NCI-H187 (cell line): ENCODE measurements at places on chromosomes 6 and 20.

DNA sequence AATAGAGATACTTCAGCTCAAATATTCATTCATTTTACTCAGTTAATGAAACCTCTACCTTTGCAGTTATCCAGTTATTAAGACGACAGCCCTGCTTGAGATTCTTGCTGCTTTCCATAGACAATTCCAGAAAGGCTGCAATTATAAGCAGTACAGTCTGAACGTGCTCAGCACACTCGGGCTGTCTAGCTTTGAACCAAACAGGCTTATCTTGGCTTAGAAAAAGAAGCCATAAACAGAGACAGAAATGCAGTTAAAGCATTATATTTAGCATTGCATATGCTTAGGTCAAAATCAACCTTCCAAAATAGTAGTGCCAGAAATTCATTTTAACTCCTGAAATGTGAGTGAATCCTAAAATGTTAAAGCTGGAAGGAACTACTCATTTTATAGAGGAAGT lies 204.1 kb upstream of the KCNQ5 start:
- DNase-seq = no peak

- DNase-seq = no peak
These were observed 19.4 kb upstream of the TFAP2A start for GRCh38 chr6:10434235-10434634.

GRCh38 chr6:37283268-37283667 lies 25.3 kb upstream of the TMEM217 start:
- DNase-seq = no peak

- DNase-seq = no peak
These were observed 140.3 kb downstream of the FLRT3 start for GRCh38 chr20:14197097-14197496.

- DNase-seq = no peak
These were observed 7.9 kb downstream of the ZC2HC1B start for GRCh38 chr6:143872201-143872600.

- DNase-seq = no peak
These were observed 3.4 kb upstream of the TMEM14C start for GRCh38 chr6:10719296-10719963.

DNA sequence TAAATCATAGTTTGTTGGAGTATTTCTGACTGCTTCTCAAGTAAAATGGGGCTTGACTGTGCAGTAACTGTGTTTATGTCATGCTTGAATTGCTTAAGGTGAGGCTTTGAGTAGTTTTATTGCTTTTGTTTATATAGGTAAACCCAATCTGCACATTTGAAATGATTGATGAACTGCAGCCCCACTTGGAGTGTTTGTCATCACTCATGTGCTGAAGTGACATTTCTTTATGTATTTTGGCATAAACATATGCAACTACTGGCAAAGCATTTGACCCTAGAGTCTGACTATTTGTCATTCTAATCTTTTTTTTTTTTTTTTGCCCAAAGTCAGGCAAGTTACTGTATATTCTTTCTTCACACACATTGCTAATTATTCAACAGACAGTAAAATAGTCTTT lies 491.4 kb upstream of the POU3F2 start:
- peak; percentile 33 for DNase-seq

DNA sequence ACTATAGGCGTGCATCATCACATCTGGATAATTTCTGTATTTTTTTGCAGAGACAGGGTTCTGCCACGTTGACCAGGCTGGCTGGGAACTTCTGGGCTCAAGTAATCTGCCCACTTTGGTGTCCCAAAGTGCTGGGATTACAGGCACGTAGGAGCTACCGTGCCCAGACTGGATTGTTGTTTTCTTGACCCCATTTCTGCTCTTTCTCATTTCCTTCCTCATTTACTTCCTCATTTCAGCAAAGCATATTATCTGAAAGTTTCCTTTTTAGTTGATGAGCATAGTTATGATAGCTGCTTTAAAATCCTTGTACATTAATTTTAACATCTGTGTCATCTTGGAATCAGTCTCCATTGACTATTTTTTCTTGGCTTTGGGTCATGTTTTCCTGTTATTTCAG lies 301.0 kb upstream of the RUNX2 start:
- no peak for DNase-seq

DNA sequence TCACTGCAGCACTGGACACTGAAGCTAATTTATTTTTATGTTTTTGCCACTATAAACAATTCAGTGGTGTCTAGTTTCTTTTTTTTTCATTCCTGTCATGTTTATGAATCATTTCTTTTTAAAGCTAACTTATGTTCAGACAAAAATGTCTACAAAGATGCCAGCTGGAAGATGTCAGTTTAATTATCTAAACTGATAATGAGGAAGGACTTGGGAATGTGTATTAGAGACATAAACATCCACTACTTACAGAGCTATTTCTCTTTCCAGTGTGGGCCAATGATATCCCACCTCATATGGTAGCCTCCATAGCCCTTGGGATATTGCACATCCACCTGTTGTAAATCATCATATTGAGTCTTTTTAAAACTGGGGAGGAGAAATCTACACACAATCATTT lies 132.1 kb upstream of the FAM184A start:
- DNase-seq = no peak

DNA sequence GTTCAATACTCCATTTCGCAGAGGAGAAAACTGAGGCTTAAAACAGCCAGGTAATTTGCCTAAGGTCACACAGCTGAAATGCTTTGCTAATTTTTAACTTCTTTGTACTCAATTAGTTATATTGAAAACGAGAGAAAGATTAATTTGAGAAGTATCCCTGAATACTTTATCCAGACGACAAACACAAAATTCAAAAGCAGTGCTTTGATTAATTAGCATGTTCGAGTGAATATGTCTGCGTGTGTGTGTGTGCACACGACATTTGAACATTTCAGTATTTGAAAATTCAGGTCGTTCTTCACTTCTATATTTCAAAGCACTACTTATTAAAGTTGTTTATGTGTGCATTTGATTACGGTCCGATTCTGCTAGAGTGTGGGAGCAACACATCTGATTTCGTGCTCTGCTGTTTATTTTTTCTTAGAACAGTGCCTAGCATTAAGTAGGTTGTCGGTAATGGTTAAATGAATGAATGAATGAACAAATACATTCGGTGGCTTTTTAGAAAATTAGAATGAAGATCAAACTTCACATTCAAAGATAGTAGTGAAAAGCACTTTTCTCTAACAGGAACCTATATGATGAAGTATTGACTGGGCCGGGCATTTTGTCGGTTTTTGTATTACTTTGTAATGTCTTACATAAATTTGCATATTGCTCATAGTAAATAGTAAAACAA lies 36.9 kb upstream of the SYNCRIP start:
- no peak for DNase-seq

- DNase-seq = no peak
These were observed 102.3 kb upstream of the BMP2 start for GRCh38 chr20:6665161-6665560.

DNA sequence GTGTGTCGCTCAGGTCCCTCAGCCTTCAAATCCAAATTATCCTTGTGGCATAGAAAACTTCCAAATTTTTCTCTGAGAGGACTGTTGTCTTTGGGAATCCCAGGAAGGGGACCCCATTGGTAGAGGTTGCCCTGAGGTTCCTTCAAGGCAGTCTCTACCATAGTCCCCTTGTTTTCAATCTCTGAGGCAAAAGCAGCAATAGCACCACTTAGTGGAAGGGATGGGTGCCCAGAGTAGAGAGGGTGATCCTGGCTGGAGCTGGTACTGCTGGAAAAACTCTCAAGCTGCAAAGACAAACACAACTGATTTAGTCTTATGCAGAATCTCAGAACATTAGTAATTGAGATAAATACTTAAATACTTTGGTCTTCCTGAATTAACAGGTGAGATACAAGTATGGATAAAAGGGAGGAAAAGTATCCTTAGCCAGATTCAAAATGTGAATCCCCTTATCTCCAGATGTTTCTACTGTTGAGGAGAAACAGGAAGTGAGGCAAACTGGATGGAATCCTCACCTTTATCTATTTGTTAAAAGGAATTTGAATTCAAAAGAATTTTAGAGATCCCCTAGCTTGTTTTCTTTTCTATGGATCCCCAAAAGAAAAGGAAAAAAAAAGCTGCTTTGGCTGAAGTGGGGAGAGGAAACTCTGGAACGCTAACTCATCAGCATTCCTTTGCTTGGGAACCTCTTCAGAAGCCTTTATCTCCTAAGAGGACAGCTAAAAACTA lies 13.4 kb downstream of the ZNF318 start:
- DNase-seq = no peak

DNA sequence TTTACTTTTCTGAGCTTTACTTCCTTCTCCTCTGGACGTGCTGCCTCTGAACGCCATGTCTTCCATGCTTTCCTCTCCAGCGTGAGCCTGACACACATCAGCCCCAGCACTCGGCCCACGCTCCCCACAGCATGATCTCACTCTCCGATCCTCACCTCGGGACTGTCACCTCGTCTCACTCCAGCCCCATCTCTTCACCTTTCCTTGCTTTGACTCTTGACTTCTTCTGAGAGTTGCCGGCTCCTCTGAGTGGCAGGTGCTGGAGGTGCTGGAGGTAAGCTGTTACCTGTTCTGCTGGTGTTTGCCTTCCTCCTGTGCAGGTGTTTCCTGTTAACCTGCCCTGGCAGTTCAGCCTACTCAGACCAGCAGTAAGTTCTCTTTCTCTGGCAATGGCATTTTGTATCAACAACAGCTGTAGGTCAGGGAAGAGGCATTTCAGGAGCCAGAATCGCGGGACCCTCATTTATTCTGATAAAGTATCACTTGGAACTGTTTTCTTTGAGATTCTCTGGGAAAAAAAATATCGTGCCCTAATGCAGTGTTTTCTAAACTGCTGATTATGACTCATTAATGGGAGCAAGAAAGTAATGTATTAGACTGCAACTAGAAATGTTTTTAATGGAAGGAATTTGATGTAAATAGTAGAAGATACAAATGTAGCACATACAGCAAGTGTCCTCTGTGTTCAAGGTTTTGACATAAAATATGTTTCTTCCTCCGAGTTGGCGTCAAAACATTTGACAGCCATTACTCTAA lies 106.5 kb downstream of the ARID1B start:
- peak; percentile 27 for DNase-seq

- DNase-seq = no peak
These were observed 64.5 kb upstream of the RIN2 start for GRCh38 chr20:19693508-19693907.

DNA sequence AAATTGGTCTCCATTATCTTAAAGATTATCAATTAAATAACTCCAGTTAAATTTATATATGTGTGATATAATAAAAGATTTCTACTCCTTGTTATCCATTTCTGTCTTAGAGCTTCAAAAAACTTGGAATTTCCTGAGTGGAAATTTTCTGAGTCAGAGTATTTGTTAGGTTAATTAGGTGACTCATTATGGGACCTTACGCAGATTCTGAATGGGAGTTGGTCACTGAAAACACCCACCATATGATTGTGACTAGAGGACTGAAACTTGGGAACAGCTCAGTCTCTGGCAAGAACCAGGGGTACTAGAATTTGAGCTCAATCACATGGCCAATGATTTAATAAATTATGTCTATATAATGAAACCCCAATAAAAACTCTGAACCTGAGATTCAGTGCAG lies 125.4 kb upstream of the HMGCLL1 start:
- no peak for DNase-seq

DNA sequence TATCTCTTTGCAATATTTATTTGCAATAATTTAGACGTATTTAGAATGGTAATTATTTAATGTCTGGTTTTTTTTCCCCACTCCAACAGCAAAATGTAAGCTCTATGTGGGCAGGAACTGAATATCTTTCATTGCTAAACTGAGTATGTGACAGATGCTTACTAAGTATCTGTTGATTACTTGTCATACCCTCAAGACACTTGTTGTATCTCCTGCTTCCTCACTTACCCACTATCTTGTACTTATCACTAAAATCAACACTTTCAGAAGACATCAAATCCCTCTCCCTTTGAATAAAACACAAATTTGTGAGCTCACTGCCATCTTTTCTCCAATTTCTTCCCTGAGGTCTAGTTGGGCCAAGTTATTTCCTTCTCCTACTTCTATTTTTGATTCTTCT lies 30.3 kb downstream of the PPIL4 start:
- DNase-seq = no peak

DNA sequence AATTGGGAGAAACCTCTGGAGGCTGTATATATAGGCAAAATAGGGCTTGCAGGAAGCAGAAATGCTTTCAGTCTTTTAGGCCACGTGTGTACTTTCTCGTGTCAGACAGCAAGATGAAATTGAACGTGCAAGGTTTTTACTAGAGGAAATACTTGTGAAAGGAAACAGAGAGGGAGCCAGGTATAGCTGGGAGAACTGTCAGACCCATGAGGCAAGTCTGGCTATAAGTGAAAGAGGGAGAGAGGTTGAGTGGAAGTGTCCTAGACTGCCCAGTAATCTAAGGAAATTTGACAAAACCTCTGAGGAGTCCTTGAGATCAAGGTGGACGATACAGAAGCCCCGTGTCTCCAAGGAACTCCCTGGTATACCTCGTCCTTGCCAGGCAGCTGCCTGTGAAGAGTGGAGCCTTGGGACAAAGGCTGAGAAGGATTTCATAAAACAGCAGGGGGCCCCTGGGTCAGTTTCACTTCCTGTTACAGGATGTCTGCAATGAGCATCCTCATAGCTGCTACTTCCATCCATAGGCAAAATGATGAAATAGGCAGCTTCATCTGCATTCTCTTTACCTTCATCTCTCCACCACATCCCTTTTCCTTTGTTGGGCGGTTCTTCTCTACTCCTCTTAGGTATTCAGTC lies 114.4 kb upstream of the MAP3K7 start:
- peak; percentile 32 for DNase-seq

DNA sequence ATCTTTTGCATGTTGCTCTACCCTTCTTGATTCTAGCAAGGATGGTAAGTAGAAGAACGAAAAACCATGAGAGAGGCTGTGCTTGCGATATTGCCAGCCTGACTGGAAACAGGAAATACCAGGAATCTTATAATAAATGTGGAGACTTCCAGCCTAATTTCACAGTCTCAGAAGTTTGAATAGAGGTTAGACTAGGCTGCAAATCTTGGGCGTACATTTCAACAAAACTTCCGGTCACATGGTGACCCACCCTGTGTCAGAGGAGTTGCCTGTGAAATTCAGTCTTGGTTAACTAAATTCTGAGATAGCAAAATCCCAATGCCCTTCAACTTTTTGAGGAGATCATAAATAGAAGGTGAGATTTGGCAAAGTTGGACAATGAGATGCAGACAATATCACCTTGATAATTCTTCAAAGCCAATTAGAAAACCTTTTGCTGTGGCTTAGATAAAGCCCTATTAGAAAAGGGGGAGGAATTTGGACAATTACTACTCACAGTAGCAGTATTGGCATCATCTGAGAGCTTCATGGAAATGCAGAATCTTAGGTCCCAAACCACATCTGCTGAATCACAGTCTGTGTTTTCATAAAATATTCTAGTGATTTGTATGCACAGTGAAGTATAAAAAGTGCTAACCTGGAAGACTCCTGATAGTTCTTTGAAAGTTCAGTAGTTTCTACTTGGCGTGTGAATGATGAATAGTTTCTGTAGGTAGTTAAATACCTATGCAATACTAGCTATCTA lies 262.0 kb upstream of the JAG1 start:
- no peak for DNase-seq

GRCh38 chr20:63747622-63748069 lies 8.1 kb downstream of the SLC2A4RG start:
- no peak for DNase-seq

- no peak for DNase-seq
These were observed 159.2 kb upstream of the CST7 start for GRCh38 chr20:24789877-24790276.

GRCh38 chr6:9250852-9251251 lies 815.5 kb upstream of the SLC35B3 start:
- DNase-seq = peak; percentile 35

GRCh38 chr20:5786930-5787795 lies 37.0 kb downstream of the SHLD1 start:
- DNase-seq = no peak
